ENCODE measurements at places on chromosomes 7 and 10.

- no peak for DNase-seq
Measured at GRCh38 chr7:158271646-158272045, 316.0 kb downstream of the PTPRN2 start.

DNA sequence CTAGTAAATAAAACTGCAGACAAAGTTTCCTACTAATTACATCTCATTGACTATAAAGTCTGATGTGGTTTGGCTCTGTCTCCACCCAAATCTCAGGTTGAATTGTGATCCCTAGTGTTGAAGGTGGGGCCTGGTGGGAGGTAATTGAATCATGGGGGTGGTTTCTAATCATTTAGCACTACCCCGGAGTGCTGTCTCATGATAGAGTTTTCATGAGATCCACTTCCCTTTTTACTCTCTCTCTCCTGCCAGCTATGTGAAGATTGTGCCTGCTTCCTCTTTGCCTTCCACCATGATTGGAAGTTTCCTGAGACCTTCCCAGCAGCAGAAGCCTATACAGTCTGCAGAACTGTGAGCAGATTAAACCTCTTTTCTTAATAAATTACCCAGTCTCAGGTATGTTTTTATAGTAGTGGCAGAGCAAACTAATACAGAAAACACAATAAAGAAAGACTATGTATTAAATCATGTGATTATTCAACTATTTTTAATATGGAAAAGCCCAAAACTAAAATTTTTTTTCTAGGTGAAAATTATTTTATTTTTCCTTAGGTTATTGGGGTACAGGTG is 232.1 kb downstream of the FZD1 start:
- DNase-seq = no peak

GRCh38 chr10:103969857-103970627 is 3.1 kb downstream of the SLK start:
- no peak for DNase-seq

- DNase-seq = no peak
Measured at GRCh38 chr7:155458111-155458877, at the start of gene EN2. EN2 (plus strand) TSS chr7:155458129; CDS start chr7:155458378, 249 bp downstream.

DNA sequence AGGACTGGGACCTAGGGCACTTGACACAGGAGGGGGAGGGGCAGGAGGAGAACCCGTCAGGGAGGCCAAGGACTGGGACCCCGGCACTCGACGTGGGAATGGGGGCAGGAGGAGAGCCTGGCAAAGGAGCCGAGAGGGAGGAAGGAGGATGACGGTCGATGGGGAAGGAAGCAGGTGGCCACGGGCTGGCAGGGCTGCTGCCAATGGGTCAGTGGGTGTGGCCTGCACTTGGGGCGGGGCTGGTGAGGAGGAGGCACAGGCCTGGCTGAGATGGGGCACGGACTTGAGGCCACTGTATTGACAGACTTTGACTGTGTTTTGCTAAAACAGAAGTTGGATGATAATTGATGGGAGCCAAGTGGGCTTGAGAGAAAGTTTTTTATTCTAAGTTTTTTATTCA is 68.9 kb downstream of the RBM33 start:
- DNase-seq = no peak

- DNase-seq = no peak
Measured at GRCh38 chr7:42698600-42699374, 213.1 kb downstream of the C7orf25 start.

- DNase-seq = no peak
Measured at GRCh38 chr7:142811154-142811737, 40.5 kb downstream of the PRSS2 start.

- no peak for DNase-seq
Measured at GRCh38 chr10:28801869-28802268, 124.5 kb downstream of the BAMBI start.

GRCh38 chr10:19843487-19843886 is 27.3 kb downstream of the PLXDC2 start:
- DNase-seq = no peak

DNA sequence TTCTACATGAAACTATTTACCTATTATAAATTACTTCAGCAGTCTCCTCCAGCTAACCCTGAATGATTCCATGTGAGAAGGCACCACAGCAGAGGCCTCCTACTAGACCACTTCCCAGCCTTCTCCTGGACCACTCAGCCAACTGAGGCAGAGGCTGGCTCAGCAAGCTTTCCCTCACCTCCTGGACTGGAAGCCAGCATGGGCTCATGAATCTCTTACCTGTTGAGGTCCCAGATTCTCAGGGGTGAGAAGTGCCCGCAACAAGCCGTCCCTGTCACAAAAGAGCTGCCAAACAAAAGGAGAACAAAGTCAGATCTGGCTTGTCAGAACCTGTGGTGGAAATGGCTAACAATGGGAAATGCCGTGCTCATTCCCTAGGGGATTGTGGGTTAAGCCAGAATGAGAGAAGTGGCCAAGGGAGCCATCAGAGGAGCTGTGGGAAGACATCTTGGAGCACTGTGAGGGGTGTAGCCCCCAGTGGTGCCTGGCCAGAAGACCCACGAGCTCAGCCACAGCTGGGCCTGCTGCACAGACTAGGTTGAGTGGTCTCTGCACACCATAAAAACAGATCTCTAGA is 36.5 kb downstream of the DPCD start:
- DNase-seq = no peak

DNA sequence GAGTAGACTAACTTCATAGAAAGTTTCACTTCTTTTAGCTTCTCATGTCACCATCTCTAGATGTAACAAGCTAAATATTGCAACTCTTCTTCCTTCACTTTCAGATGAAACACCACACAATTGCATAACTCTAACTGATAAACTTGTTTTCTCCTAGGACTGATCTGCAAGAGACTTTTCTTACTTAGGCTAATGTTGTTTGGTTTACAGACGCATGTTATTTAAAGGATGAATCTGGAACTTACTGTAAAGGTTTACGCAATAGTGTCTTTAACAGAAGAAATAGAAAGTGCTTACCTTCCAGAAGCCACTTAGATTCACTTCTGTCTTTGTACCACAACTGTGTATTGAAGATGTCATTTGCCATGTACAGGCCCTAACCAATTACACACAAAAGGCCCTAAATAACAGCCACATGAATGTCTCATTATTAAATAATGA is 22.1 kb upstream of the ZC3HAV1 start:
- DNase-seq = no peak

DNA sequence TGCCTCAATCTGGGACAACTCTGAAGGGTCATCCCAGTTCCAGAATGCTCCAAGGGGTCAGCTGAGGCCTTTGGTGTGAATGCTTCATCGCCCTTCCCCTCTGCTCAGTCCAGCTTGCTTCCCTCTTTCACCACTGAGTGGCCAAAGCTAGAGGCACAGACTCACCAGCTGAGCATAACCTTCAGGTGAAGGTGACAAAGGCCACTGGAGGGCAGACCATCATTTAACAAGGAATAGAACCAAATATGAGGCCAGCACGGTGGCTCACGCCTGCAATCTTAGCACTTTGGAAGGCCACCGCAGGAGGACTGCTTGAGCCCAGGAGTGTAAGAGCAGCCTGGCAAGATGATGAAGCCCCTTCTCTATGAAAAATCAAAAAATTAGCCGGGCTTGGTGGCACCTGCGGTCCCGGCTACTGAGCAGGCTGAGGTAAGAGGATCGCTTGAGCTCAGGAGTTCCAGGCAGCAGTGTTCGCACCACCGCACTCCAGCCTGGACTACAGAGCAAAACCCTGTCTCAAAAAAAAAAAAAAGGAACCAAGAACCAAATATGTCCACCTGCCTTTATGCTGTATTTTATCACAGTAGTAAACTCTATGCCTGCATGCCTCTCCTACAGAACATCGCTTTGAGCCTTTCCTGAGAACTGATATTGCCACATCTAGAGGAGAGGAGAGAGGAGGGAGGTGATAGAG is 13.4 kb downstream of the PRKAG2 start:
- DNase-seq = no peak

GRCh38 chr7:34061149-34061548 is 155.8 kb downstream of the BMPER start:
- DNase-seq = no peak

GRCh38 chr7:157538321-157538720 is 201.5 kb downstream of the DNAJB6 start:
- no peak for DNase-seq

DNA sequence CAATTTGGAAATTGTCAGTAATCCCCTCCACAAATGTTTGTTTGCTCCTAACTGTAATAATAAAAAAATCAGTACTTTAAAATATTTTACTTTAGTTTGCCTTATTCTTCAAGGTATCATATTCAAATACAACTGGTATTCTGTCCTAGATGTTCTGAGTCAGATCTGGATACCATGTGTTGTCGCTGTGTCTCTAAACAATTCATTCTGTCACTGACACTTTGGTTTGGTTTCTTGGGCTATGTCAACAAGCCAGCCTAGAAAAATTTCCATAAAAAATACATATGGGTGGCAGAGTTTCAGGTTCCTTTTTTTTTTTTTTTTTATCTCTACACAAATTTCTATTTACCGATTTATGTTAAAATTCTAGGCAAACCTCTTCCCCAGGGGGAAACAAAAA is 33.2 kb upstream of the SEMA3D start:
- no peak for DNase-seq

DNA sequence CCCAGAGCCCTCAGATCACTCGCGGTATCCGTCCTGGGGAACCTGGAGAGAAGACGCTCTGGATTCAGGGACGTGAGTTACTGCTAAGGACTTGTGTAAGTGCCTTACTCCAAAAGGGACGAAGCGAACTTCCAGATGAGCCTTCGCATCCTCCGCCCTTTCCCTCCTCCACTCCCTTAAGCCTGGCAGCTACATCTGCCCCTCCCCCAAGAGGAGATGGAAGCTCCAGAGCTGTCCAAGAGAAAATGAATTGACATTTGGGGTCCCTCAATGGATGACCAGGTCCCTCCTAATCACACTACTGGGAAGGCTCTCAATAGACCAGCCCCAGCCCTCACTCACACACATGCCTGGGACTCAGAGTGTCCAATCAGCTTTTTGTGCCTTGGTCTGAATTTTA is 31.3 kb upstream of the GDF10 start:
- no peak for DNase-seq

- no peak for DNase-seq
Measured at GRCh38 chr10:71351628-71352319, 32.7 kb downstream of the SLC29A3 start.

DNA sequence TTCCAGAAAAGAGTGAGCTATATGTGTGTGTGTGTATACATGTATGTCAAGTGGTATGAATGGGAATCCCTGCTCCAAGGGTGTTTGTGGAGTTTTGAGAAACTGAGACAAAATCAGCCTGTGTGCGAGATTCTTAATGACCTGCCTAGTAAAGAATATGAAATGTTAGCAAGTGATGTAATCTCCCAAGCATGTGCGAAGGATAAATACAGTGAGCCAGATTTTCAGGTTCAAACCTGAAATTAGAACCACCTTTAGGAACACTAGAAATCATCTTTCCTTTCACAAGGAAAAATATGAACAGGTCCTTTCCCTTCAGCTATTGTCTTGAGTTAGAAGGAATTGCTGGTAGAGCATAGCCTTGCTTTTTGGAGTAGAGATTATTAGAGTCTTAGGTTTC is 457.6 kb downstream of the LRMDA start:
- DNase-seq = no peak

GRCh38 chr7:93592588-93593266 is 18.2 kb upstream of the CALCR start:
- no peak for DNase-seq

DNA sequence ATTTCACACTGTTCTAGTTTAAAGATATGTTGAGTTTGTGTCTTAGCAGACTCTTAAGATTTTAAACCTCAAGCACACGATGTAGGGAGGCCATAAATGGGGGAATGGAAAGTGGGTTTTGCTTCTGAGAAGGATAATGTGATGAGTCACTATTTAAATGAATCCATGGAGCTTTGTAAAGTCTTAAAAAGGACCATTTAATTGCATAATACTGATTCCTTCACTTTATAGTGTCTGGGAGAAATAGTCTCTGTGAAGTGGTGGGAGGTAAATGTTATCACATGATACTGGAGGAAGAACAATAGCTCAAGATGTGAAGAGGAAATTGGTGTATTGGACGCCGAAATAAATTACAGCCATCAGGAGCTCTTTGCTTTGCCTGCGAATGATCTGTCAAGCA is 84.0 kb upstream of the MYO3A start:
- DNase-seq = no peak

GRCh38 chr7:71784180-71784579 is 628.0 kb downstream of the CALN1 start:
- DNase-seq = no peak

DNA sequence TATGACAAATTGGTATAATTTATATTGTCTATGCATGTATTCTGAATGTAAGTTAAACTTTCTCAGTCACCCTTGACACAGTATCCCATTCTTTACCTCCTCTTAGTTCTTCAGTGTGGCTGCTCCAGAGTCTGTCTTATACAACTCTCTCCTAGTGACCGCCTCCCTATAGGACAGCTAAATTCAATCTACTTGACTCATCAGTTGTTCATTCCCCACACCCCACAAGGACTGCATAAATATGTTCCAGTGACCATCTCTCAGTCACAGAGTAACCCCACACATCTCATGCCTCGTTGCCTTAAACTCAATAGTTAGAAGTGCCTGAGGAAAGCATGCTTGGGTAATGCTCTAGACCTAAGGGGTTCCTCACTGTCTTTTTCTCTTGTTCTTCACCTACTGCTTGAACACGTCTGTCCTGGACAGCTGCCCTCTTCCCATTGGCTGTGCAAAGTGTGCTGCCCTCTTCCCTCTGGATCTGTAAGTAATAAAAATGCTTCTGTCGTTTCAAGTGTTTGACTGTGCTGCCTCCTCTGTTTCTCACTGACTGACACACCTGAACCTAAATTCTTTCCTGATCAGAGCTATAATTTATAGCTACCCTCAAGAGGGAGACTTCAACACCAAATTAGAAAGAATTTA is 494.6 kb upstream of the GRM3 start:
- DNase-seq = no peak

GRCh38 chr7:112105584-112106530 is 100.3 kb downstream of the DOCK4 start:
- no peak for DNase-seq

DNA sequence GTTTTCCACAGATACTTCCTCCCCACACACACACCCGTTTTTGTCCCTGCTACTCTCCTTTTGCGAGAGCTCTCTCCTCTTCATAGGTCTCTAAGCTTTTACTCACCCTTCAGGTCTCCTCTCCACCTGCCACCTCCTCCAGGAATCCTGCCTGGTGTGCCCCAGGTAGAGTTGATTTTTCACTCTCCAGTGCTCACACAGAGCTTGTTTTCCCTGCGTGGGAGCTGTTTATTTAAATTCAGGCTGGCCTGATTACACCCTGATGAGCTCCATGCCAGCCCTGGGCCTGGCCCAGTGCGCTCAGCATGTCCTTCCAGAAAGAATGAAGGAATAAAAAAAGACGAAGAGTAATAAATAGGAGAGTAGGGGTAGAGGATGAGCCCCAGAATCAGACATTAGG is 7.5 kb upstream of the CLDN4 start:
- no peak for DNase-seq

GRCh38 chr10:75651417-75651816 is 220.0 kb downstream of the LRMDA start:
- DNase-seq = no peak

GRCh38 chr10:30562787-30563186 is 66.8 kb downstream of the LYZL2 start:
- DNase-seq = no peak

DNA sequence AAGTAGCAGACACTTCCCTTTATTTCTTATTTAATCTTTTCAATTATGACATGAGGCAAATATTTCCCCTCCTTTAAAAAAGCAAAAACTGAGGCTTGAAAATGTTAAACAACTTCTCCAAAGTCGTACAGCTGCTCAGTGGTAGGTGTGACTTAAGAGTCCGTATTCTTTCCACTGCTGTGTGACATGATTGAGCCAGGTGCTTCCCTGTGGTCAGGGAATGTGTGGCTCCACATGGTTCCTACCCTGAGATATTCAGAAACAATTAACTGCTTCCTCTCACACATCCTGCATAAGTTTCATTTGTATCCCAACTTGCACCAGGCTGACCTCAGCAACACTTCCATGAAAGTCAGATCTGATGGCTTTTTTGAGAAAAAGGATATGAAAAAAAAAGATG is 13.6 kb downstream of the OPALIN start:
- DNase-seq = no peak
